ENCODE measurements at places on chromosomes 12 and 14.
A peak's percentile ranks its signal among the peaks of the same experiment; 100 is the strongest.

- H3K27ac ChIP-seq, result no peak overlapping the region
- H3K36me3 ChIP-seq, result no peaks in the 10 kb centered on the region
Measured at GRCh38 chr12:78914859-78915331, 50.3 kb downstream of the SYT1 start.

- no peak overlapping the region for H3K27ac ChIP-seq
- no peak for DNase-seq
- no peaks in the 10 kb centered on the region for H3K4me1 ChIP-seq
- H3K4me3 ChIP-seq, result no peak overlapping the region
- H3K36me3 ChIP-seq, result no peaks in the 10 kb centered on the region
Measured at GRCh38 chr14:78592616-78593219, 422.5 kb downstream of the NRXN3 start.

DNA sequence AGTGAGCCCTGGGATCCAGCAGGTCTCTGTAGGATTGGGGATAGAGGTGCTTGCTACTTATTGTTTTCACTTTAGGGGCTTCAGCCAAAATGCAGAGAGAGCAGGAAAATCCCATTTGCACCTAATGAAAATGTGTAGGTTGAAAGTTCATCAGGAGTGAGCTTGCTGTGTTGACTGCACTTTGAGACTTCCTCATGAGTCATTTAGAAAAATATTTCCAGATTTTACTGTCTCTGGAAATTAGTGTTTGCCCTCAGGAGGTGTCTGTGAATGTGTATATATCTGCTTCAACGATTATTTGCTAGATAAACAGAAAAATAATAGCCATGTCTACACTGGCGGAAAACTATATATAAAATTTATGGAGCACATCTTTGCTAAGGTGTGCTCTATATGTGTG is 159.3 kb downstream of the CAND1 start:
- DNase-seq, result no peak
- H3K27me3 ChIP-seq, result no peaks in the 10 kb centered on the region
- no peak overlapping the region for H3K4me3 ChIP-seq

- no peaks in the 10 kb centered on the region for H3K36me3 ChIP-seq
- no peak overlapping the region for H3K4me3 ChIP-seq
- no peak overlapping the region for H3K27ac ChIP-seq
- H3K27me3 ChIP-seq, result peaks cover 3% of the 10 kb centered on the region
- no peak for DNase-seq
- H3K4me1 ChIP-seq, result no peaks in the 10 kb centered on the region
Measured at GRCh38 chr14:101058571-101058970, 155.0 kb upstream of the RTL1 start.

DNA sequence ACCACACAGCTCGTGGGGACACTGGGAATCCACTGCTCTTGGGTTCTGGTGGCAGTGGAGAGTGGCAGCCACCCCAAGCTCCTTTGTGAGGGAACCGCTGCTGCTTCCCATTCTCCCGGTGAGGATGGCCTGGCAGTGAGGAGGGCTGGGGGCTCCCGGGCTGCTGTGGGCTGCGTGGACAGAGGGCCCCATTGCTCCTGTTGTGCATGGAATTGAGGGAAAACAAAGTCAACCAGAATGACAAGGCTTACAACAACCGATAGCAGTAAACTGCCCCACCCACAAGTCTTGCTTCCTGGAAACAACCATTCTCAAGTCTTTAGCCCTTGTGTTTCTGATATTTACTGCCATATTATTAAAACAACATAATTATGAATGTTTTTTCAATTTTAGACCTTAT is 32.1 kb downstream of the TMTC1 start:
- H3K4me1 ChIP-seq, result no peaks in the 10 kb centered on the region
- H3K4me3 ChIP-seq, result no peak overlapping the region
- H3K27me3 ChIP-seq, result no peaks in the 10 kb centered on the region
- no peaks in the 10 kb centered on the region for H3K36me3 ChIP-seq

GRCh38 chr12:107503129-107503855 is 182.3 kb upstream of the PWP1 start:
- no peak overlapping the region for H3K4me3 ChIP-seq
- no peaks in the 10 kb centered on the region for H3K4me1 ChIP-seq
- no peaks in the 10 kb centered on the region for H3K36me3 ChIP-seq
- DNase-seq, result no peak
- H3K27ac ChIP-seq, result no peak overlapping the region
- H3K27me3 ChIP-seq, result no peaks in the 10 kb centered on the region

GRCh38 chr12:89481213-89481914 is 43.2 kb downstream of the GALNT4 start:
- H3K27ac ChIP-seq, result no peak overlapping the region
- peaks cover 8% of the 10 kb centered on the region for H3K4me1 ChIP-seq
- peaks cover 16% of the 10 kb centered on the region for H3K36me3 ChIP-seq
- DNase-seq, result no peak
- H3K4me3 ChIP-seq, result no peak overlapping the region
- H3K27me3 ChIP-seq, result no peaks in the 10 kb centered on the region

- H3K4me3 ChIP-seq, result no peak overlapping the region
- H3K36me3 ChIP-seq, result no peaks in the 10 kb centered on the region
- H3K27me3 ChIP-seq, result no peaks in the 10 kb centered on the region
- H3K4me1 ChIP-seq, result no peaks in the 10 kb centered on the region
- H3K27ac ChIP-seq, result no peak overlapping the region
Measured at GRCh38 chr14:81974543-81974942, 440.9 kb upstream of the SEL1L start.

DNA sequence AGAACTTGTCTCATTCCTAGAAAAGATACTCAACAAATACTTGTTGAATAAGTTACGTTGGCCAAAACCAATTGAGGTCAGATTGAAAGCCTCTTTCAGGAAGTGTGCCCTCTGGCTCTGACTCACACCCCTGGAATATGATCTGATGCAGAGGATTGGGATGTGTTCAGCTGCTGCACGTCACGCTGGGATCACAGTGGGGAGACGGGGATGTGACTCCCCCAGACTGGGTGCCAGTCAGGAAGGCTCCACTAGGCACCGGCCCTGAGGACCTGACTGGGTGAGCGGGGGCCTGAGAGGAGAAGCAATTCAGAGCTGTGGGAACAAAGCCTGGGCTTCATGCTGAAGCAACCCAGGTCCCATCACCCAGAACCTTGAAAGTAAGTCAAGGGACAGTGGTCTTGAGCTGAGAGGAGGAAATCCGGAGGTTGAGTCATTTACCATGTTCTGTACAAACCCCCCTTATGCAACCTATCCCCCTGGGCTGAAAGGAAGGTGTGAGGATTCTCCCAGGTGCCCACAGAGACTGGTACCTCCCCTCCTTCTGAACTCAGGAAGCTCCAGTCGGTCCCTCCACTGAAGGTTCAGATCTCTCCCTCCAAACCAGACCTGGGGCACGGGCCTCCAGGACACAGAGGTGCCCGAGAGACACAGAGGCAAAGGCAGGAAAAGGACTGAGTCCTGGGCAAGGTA is 3.9 kb downstream of the CEBPE start:
- peaks cover 38% of the 10 kb centered on the region for H3K4me1 ChIP-seq
- H3K27ac ChIP-seq, result no peak overlapping the region
- peak; percentile 71 for DNase-seq
- no peak overlapping the region for H3K4me3 ChIP-seq

All from lower lobe of right lung (tissue), 2 donors.